IMR-90 (cell line): ENCODE measurements at places on chromosomes 1 and 21. TPM values are rescaled to one million over a fixed set of nuclear protein-coding genes. Genes with fewer than 3 reads are reported as not detected.

The IGSF9 gene
- not detected in 2 replicates for total RNA-seq

DNA sequence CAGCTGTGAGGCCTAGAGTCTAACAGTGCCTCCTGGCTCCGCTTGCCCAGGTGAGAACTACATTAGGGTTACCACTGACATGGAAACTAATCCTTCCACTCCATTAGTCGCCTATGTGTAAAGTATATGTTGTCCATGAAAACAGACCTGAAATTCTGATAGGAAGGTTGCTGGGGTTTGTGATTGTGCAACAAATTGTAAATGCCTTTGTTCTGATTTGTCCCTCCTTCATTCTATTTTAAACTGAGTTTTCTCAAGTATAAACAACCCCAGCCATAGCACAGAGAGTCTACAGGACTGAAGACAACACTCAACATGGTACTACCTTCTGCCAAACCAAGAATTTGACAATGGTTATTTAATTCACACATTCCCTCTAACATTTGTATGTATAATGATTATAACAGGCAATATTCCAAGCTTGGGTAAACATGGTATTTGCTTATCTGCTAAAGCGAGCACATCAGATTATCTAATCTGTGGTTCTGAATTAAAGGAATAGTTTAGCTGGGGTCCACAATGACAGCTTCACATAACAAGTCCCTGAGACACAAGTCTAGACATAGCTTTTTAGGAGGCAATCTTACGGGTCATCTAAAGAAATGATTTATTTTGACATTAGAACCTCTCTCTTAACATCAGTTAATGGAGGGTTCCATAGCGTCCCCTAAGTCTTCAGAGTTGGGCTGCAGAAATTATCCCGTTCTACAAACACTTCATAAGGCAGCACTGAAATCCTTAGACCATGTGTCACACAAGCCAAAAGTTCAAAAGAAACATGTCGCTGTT lies 633.0 kb downstream of the SMYD3 start:
- peak; percentile 65 for DNase-seq

The GJB3 gene
- total RNA-seq, result not detected in 2 replicates

- peak; percentile 40 for DNase-seq
Observed at GRCh38 chr1:200005165-200005564, 22.3 kb upstream of the NR5A2 start.

The ORC1 gene
- total RNA-seq, result 9.7 and 10.6 TPM in 2 replicates

DNA sequence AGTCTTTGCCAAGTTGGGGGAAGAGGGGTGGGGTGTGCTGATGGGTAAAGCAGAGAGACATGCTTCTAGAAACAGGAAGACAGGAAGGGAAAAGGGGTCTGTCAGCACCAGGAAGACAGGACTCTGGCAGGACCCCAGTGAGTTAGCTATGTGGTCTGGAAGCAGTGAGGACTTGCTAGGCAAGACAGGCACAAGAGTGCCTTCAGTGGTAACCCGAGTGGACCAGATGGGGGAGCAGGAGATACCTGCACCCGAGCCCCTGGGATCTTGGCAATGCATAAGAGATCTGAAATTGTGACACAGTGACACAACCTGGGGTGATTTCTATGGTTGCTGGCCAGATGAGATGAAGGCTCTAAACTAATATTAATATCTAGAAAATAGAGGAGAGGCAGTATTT lies 7.0 kb downstream of the TLR5 start:
- no peak for DNase-seq

The RGS5 gene
- total RNA-seq, result 14.2 and 40.0 TPM in 2 replicates

- DNase-seq, result no peak
Observed at GRCh38 chr1:67731322-67731721, 46.3 kb downstream of the GADD45A start.

The OR2G6 gene
- not detected in 2 replicates for total RNA-seq

GRCh38 chr1:159591981-159592380 lies 4.4 kb downstream of the APCS start:
- DNase-seq, result peak; percentile 3

The PYHIN1 gene
- total RNA-seq, result not detected in 2 replicates

DNA sequence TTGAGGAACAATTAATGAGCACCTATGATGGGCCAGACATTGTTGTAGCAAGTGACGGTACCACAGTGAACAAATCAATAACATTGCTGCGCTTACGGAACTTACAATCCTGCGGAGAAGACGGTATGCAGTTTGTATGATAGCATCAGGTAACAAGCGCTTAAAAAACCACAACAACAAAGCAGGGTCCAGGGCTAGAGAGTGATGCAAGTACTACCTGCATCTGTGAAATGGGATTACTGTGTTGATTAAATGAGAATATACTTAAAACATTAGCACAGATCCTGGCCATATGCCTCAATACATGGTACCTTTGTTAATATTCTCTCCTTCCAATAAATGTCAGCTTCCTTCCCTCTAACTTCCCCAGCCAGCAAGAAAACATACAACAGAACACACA lies 110.6 kb upstream of the ADAR start:
- no peak for DNase-seq

- DNase-seq, result peak; percentile 66
Observed at GRCh38 chr1:178091986-178092745, 1.7 kb upstream of the RASAL2 start.

The RUNX3 gene
- not detected in 2 replicates for total RNA-seq

DNA sequence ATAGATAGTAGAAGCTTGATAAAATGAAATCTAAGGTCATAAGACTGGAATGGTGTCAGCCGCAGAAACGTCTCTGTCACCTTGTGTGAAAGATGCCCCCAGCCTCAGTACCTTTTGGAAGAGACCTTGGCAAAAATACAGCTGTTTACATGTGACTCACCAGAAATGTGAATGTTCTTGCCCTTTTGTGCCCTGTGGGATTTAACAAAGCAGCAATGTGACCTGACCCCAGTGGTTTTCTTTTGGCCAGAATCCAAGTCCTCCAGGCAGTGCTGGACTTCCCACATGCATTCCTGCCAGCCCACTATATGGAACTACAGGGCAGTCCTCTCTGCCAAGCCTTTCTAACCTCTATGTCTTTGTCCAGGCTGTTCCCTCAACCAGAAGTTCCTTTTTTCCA lies 27.2 kb upstream of the LRRC8C start:
- peak; percentile 55 for DNase-seq

DNA sequence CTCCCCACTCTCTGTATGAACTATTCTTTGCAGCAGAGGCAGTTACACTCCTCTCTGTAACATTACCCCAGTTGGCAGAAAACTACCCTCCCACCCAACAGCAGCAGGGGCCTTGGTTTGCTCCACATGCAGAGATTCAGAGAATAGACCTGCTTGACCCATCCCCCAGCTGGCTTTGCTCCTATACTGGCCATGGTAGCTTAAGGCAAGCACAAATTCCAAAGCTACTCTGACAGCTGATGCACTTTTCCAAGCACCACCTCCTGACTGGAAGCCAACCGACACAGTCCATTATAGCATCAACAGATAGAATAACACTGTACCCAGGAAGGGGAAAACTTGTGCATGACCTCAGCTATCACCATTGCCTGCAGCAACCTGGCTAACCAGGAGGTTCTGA lies 846.5 kb upstream of the NCAM2 start:
- DNase-seq, result no peak

DNA sequence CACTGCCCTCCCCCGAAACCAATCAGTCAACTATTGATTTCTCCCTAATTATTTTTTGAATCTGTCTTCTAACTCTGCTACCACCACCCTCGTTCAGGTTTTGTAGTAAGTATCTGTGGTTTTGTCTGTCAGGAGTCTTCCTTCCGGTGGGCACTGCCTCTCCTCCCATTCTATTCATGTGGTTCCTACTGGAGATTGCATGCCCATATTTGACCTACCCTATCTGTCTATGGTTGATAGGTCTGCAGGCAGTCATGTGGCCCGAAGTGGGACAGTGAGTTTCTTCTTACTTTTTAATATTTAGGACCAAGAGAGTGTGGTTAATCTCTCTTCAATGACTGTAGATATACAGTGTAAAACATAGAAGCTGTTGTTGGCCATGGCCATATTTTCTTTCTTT lies 17.8 kb upstream of the MAST2 start:
- DNase-seq, result no peak

GRCh38 chr1:243557866-243558265 lies 292.2 kb downstream of the AKT3 start:
- DNase-seq, result no peak

DNA sequence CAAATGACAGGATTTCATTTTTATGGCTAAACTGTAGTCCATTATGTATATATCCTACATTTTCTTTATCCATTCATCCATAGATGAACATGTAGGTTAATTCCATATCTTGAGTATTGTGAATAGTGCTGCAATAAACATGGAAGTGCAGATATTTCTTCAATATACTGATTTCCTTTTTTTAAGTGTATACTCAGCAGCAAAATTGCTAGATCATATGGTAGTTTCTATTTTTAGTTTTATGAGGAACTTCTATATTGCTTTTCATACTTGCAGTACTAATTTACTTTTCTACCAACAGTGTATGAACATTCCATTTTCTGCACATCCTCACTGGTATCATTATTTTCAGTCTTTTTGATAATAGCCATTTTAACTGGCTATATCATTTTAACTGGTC lies 30.1 kb downstream of the OR10J5 start:
- no peak for DNase-seq

The CTH gene
- 2.5 and 2.7 TPM in 2 replicates for total RNA-seq

- DNase-seq, result no peak
Observed at GRCh38 chr1:11280719-11281376, 7.8 kb downstream of the UBIAD1 start.

The VWA1 gene
- total RNA-seq, result 0.83 and 1.1 TPM in 2 replicates

The UQCRHL gene
- total RNA-seq, result 1.4 and 2.8 TPM in 2 replicates

DNA sequence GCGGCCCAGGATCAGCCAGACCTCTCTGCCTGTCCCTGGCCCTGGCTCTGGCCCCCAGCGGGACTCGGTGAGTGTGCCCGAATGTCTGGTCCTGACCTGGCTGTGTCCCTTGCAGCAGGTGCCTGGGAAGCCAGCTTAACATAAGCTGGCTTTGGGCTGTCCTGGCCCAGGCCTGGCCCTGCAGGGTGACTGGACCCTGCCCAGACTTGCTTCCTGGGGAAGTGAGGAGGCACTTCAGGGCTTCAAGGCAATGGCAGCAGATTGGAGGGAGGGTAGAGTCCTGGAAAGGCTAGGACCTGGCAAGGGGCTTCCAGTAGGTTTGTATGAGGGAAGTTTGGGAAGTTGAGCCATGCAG lies 16.4 kb downstream of the RPS6KA1 start:
- no peak for DNase-seq

DNA sequence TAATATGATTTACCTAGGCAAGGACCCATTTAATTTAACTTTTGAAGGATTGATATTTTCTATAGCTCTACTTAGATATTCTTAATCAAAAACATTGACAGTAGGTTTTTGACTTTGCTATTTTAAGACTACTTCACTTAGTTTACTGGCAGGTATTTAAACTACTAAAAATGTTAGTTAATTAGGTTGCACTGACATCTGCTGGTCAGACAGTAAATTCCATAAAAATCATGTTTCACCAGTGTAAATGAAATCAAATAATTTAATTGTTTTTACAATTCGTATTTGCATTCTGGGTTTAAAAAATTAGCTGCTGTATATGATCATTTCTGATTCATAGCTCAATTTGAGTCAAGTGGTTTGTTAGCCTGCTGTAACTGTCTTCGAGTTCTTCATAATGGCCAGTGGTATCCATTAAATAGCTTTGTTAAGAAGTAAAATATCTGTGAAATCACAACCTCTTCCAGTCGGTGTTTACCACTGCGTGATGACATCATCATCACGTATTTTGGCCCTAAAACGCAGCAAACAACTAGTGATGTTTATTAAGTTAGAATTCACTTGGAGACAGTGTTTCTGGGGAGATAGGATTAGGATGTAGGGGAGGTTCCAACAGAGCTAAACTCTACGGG lies 26.2 kb downstream of the EXTL2 start:
- peak; percentile 70 for DNase-seq

The PCNX2 gene
- 22.6 and 26.1 TPM in 2 replicates for total RNA-seq

DNA sequence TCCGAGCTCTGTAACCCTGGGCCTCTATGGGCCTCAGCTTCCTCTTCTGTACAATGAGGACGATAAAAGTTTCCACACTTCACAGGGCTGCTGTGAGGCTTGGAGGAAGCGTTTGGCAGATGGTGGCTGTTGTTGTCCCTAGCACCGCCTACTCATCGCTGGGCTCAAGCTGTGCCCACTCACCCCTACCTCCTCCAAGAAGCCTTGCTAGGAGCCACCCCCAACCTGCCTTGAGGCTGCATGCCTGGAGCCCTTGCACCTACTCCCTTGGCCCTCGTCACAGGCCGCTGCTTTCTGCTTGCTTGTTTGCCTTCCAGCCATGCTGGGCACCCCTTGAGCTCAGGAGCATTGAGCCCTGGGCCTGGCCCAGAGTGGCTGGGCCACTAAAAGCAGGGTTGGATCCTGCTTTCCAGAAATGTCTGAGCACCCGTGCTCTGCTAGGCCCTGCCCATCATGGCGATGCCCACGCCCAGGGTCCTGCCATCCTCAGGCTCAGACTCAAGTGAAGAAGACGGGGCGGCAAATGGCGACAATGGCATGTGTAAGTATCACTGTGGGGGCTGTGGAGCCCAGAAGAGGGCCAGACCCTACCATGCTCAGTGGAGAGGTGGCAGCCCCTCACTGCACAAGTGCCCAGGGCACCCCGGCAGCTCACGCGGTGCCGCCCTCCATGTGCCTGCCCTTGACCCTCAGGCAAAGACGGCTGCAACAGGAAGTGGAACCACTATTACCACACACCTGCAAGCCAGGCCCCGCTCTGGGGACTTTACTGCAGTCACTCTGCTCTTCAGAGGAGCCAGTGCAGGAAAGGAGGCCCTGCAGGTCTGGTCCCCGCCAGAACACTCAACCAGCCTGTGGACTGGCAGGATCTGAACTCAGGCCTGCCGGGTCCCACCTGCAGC lies 9.5 kb downstream of the SH3BGRL3 start:
- no peak for DNase-seq

GRCh38 chr1:100879422-100879821 lies 15.2 kb downstream of the EXTL2 start:
- DNase-seq, result no peak

- peak; percentile 80 for DNase-seq
Observed at GRCh38 chr1:156104065-156104810, 10.3 kb upstream of the LMNA start.

The KRTAP19-4 gene
- total RNA-seq, result not detected in 2 replicates

The SDF4 gene
- total RNA-seq, result 57.0 and 69.4 TPM in 2 replicates

DNA sequence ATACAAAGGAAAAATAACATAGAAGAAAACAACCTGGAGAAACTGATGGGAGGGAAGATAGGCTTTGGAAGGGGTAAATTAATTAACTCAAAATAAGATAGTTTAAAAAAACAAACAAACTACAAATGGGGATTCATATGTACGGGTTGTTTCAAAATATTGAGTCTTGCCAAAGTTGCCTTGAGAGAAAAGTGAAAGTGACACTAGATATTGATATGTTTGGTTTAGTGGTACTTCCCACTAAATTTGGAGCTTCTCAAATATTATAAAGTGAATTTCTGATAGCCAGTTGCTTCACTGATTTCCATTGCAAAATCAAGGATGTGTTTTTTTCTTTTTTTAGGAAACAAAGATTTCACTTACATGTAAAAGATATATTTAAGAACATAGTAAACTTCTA lies 149.5 kb upstream of the RUNX1 start:
- DNase-seq, result no peak

- peak; percentile 56 for DNase-seq
Observed at GRCh38 chr21:45838634-45839033, 142.9 kb upstream of the COL6A1 start.

DNA sequence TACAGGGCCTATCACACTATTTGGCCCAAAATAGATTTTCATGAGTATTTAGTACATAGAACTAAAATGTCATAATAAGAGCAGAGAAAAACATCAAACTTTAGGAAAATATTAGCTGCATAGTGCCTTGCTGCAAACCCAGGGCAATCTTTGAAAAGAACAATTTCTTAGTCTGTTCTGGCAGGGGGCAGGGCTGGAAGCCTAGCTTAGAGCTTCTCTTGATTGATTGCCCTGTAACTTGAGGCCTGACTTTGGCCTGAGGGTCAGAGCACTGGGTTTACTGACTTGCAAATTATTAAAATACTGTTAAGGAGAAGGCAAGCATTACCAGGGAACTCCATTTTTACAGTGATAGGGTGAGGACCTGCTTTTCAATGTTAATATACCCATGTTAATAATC lies 115.8 kb upstream of the SPAG17 start:
- no peak for DNase-seq
